Suppressor macrophage treated with lipopolysaccharide for 4 hours (primary cell): ENCODE measurements at places on chromosomes 1 and 21.

GRCh38 chr1:110212169-110213142, 2.3 kb downstream of the KCNC4 start:
- no peak for DNase-seq

DNA sequence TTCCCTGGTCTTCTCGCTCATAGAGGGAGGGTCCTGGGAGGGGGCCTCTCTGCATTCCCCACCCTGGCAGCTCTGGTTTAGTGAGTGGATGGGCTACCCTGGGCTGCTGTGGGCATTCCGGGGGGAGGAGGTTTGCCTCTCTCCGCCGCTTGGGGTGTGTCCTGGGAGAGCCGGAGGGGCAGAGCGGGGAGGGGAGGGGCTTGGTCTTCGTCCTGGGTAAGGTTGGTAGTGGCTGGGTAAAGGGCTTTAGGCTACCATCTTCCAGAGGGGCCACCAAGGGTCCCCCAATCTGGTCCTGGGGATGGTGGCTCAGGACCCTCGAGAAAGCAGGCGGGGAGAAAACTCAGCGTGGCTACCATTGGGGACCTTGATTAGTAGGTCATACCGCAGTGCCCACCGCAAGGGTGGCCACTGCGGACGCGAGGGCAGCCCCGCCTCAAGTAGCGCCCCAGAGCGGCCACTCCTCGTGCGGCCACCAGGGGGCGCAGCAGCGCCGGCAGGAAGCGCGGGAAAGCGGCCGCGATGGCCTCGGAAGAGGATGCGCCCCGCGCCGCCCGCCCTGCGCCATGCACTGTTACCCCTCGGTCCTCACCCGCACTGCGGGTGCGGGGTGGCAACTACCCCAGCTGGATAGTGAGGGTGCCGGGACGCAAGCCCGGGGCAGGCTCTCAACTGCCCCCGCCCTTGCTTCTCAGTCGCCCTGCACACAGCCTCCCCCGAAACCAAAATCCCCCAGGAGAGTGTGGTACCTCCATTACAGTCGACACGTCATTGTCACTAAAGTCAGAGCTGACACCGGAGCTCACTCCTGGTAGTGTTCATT, 44.1 kb upstream of the SLC25A33 start:
- peak; percentile 73 for DNase-seq

DNA sequence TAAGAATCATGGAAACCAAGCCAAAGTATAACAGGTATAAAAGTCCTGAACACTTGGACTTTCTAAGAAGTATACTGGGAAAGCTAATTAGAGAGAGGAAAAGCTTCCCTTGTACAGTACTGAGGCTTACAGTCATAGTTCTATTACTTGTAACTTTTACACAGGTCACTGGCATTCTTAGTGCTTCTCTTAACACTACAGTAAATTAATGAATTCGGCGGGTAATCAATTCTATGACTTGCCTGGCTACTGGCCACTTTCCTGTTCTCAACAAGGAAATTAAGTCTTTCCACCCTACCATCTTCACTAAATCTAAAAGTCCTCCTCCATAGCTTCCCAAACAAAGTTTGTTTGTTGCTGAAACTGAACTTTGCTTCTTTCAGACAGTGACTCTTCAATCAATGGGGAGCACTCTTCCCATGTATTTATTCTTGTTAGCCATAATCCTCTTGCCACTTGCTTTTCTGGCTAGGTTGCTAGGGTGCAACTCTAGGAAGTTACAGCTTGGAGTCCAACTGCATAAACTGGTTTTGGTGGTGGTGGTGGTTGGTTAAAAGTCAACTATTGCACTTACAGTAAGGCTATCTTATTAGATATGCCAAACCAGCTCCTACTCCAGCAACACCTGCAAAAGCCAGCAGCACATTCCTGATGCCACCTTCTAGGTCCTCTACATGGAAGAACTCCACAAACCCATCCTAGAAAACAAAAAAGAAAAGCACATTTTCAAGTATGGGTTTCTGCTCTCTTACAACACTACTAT, 2.4 kb downstream of the MCL1 start:
- no peak for DNase-seq

- DNase-seq, result peak; percentile 55
Measured at GRCh38 chr1:205929496-205930194, 13.6 kb downstream of the SLC26A9 start.

DNA sequence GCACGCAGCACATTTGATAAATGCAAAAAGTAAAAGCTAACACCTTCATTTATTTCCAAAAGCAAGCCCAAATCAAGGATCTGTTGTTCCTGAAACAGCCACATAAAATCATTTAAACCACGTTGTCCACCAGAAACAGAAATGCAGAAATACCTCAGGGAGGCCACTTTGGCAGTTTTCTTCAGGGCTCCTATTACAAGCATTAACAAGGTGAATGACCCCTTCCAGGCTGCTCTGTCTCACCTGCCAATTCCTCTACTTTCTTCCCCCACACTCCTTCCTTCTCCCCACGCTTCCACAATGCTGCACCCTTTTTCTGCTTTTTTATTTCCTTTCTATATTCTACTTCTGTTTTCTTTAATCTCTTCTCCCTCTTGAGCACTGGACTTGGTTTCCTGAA, 55.0 kb upstream of the PTGFRN start:
- DNase-seq, result no peak

GRCh38 chr1:15965228-15965767, 10.6 kb downstream of the ZBTB17 start:
- DNase-seq, result peak; percentile 92

DNA sequence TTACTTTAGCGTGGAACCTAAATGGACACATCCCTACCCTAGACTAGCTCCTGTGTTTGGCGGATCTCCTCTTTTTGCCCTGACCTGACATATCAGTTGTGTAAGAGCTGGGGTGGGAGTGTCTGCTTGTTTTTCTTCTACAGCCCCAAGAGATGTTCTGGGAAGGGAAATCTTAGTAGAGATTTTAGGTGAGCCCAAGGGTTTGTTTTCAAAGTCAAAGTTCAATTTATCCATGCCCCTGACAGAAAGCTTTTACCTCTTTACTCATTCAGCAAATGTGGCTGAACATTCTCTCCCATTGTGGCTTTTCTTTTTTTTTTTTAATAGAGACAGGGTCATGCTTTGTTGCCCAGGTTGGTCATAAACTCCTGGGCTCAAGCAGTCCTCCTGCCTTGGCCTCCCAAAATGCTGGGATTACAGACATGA, 7.3 kb upstream of the TARS2 start:
- DNase-seq, result no peak
